ENCODE measurements at places on chromosomes 12 and 14. TPM values are rescaled to one million over a fixed set of nuclear protein-coding genes. Genes with fewer than 3 reads are reported as not detected.

The VDR gene
- total RNA-seq, result 124 TPM

The DBX2 gene
- total RNA-seq, result not detected

The C3AR1 gene
- total RNA-seq, result 1.8 TPM

The MUCL1 gene
- total RNA-seq, result not detected

The RPL36AL gene
- 198 TPM for total RNA-seq

The BDKRB2 gene
- 23.3 TPM for total RNA-seq

The PRIMA1 gene
- 1.2 TPM for total RNA-seq

The SIRT4 gene
- total RNA-seq, result 1.3 TPM

- H3K4me3 ChIP-seq, result no peak overlapping the region
- no peak for DNase-seq
These were observed 198.9 kb upstream of the SFSWAP start for GRCh38 chr12:131511803-131512561.

GRCh38 chr12:92784356-92784755, 81.6 kb downstream of the PLEKHG7 start:
- no peak overlapping the region for H3K4me3 ChIP-seq
- H3K27me3 ChIP-seq, result no peaks in the 10 kb centered on the region
- H3K4me1 ChIP-seq, result no peaks in the 10 kb centered on the region
- H3K27ac ChIP-seq, result peak overlapping the region; percentile 12

DNA sequence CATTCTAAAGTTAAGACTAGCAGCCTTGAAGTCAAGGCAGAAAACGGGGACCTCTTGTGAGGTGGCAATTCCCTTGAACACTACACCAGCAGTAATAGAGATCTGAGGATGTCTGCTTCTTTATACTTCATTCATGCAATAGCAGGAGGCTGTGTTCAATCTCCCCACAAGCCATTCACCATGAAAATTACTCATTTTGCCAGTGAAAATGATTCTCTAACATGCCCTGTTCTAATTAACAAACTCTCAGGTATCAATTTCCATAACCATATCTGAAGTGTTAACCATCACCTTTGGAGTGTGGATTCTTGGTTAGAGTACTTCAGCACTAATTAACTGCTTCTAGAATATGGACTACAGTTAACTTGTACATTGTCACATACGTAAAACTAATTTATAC, 3.4 kb upstream of the GLIPR1 start:
- no peak overlapping the region for H3K27ac ChIP-seq
- H3K36me3 ChIP-seq, result no peaks in the 10 kb centered on the region
- H3K4me1 ChIP-seq, result no peaks in the 10 kb centered on the region
- no peak overlapping the region for H3K4me3 ChIP-seq

GRCh38 chr12:100706033-100706432, 88.5 kb upstream of the ANO4 start:
- H3K36me3 ChIP-seq, result no peaks in the 10 kb centered on the region
- DNase-seq, result no peak
- no peak overlapping the region for H3K27ac ChIP-seq
- no peak overlapping the region for H3K4me3 ChIP-seq
- no peaks in the 10 kb centered on the region for H3K4me1 ChIP-seq

GRCh38 chr14:49961270-49962222, 68.7 kb downstream of the ARF6 start:
- H3K4me3 ChIP-seq, result no peak overlapping the region
- DNase-seq, result no peak
- H3K27me3 ChIP-seq, result no peaks in the 10 kb centered on the region

DNA sequence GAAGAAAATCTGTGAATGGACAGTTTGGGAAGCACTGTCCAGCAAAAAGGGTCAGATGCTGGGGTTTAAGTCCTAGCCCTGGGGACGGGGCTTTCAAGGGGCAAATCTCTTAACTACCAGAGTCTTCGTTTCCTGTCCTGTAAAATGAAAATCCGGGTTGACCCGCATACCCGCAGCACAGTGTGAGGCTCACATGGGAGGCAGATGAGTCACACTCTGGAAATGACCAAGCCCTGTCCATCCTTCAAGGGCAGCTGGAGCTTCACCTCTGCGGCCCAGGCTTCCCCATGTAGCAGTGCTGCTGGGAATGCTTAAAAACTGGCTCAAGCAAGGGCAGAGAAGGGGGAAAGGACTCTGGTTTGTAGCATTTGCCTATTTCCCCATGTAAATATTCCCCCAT, 19.0 kb downstream of the FAM181A start:
- no peak overlapping the region for H3K4me3 ChIP-seq
- no peaks in the 10 kb centered on the region for H3K36me3 ChIP-seq
- DNase-seq, result no peak
- H3K4me1 ChIP-seq, result no peaks in the 10 kb centered on the region
- H3K27ac ChIP-seq, result no peak overlapping the region

DNA sequence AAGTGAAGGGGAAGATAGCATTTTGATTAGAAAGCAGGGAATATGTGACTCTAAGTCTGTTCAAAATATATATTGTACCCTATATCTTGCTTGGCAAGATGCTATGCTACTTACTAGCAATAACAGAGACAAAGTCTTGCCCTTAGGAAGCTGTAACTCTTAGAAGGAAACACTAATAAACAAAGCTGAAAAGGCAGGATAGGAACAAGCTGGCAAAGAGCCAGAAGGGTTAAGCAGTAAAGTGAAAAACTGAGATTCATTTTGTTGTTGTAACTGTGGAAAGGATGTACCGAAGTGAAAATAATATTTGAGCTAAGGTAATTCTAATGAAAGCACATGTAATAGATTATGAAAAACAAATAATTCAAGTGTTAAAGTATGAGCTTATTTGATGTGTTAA, 527.1 kb upstream of the FLRT2 start:
- no peaks in the 10 kb centered on the region for H3K36me3 ChIP-seq
- no peak overlapping the region for H3K27ac ChIP-seq
- H3K4me3 ChIP-seq, result no peak overlapping the region
- no peaks in the 10 kb centered on the region for H3K4me1 ChIP-seq
- DNase-seq, result no peak
- H3K27me3 ChIP-seq, result no peaks in the 10 kb centered on the region

- no peak overlapping the region for H3K4me3 ChIP-seq
- H3K27me3 ChIP-seq, result no peaks in the 10 kb centered on the region
These were observed 16.8 kb downstream of the GALNT6 start for GRCh38 chr12:51374361-51374760.

GRCh38 chr14:85701763-85702162, 171.8 kb downstream of the FLRT2 start:
- no peak overlapping the region for H3K4me3 ChIP-seq
- no peaks in the 10 kb centered on the region for H3K36me3 ChIP-seq
- DNase-seq, result no peak
- no peaks in the 10 kb centered on the region for H3K4me1 ChIP-seq
- H3K27ac ChIP-seq, result no peak overlapping the region

GRCh38 chr14:74951443-74952179, 3.8 kb downstream of the PGF start:
- no peaks in the 10 kb centered on the region for H3K27me3 ChIP-seq
- no peak overlapping the region for H3K4me3 ChIP-seq
- peaks cover 12% of the 10 kb centered on the region for H3K4me1 ChIP-seq
- no peaks in the 10 kb centered on the region for H3K36me3 ChIP-seq
- DNase-seq, result no peak
- peak overlapping the region; percentile 25 for H3K27ac ChIP-seq

DNA sequence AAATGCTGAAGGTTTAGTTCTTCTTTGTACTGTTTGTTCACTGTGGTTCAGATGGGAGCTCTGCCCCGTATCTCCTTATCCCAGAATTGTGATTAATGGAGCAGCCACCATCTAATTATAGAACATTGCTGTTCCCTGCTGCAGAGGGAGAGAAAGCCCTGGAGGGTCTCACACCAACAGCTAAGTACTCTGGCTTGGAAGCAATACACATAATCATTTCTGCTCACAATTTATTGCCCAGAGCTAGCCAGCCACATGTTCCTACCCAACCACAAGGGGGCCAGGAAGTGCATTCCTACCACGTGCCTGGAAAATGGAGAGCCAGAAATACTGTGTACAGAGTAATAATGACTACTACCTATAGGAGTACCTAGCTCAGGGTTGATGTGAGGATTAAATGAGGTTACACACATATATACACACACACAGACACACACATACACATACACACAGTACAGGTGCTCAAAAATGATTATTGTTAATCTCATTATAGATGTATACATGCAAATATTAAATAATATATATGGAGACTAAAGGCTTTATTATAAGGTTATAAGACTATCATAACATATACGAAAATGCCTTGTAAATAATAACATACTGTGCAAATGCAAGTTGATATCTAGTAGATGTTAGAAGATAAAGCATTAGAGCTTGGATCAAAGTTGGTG, 22.3 kb downstream of the MSRB3 start:
- no peaks in the 10 kb centered on the region for H3K27me3 ChIP-seq
- no peak for DNase-seq
- H3K36me3 ChIP-seq, result no peaks in the 10 kb centered on the region
- H3K4me3 ChIP-seq, result no peak overlapping the region
- H3K27ac ChIP-seq, result no peak overlapping the region

GRCh38 chr14:90696720-90697119, 119.5 kb downstream of the TTC7B start:
- peaks cover 4% of the 10 kb centered on the region for H3K4me1 ChIP-seq
- H3K27ac ChIP-seq, result no peak overlapping the region
- H3K4me3 ChIP-seq, result no peak overlapping the region
- H3K36me3 ChIP-seq, result no peaks in the 10 kb centered on the region
- no peaks in the 10 kb centered on the region for H3K27me3 ChIP-seq
- no peak for DNase-seq

DNA sequence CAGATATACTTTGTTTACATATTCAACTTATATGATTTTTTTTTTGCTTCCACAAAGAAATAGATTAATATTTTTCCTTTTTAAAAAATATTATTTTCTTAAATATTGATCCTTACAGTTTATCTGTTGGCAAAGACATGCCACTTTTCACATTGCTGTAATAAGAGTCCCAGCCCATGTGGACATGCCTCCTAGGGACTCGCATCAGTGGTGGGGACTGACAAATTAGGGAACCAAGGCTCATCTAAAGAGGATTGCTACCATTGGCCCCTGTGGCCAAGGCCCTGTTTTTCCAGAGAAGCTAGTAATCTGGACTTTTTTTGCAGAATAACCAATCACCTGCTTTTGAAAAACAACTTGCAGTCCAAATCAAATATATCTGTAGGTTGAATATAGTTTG, 27.8 kb upstream of the BMAL2 start:
- no peak overlapping the region for H3K4me3 ChIP-seq
- DNase-seq, result no peak
- peaks cover 13% of the 10 kb centered on the region for H3K36me3 ChIP-seq

DNA sequence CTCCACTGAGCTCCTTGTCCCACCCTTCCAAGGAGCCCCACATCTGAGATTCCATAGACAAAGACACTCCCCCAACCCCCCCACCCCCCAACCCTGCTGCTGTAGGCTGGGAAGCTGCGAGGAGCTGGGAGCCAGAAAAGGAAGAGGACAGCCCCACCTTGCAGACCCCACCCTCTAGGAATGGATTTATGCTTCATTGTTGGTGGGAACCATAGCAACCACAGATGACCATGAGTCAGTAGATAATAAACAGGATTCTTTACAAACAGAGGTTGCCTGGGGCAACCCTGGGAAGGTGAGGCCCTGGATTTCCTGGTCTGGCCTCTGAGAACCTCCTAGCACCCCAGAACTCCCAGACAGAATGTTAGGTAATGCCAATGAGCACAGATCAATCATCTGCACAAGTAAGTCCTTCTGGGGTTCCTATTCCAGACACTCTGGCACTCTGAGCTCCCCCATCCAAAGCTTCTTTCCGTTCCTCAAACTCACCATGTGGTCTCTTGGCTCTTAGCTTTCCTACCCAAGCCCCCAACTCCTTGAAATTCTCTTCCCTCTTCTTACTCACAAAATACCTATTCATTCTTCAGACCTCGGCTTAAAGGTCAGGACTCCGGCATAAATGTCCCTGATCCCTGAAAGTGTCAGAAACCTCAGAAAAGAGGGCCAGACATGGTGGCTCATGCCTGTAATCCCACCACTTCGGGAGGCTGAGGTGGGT, 15.2 kb upstream of the PLEKHG6 start:
- H3K36me3 ChIP-seq, result no peaks in the 10 kb centered on the region
- peak overlapping the region; percentile 92 for H3K27ac ChIP-seq
- no peaks in the 10 kb centered on the region for H3K27me3 ChIP-seq
- H3K4me3 ChIP-seq, result no peak overlapping the region
- H3K4me1 ChIP-seq, result peaks cover 6% of the 10 kb centered on the region

- H3K27me3 ChIP-seq, result peaks cover 5% of the 10 kb centered on the region
- H3K27ac ChIP-seq, result no peak overlapping the region
- no peaks in the 10 kb centered on the region for H3K4me1 ChIP-seq
- no peak for DNase-seq
These were observed 192.2 kb upstream of the C14orf180 start for GRCh38 chr14:104387022-104388010.

- no peaks in the 10 kb centered on the region for H3K27me3 ChIP-seq
- H3K4me1 ChIP-seq, result no peaks in the 10 kb centered on the region
- H3K36me3 ChIP-seq, result no peaks in the 10 kb centered on the region
- H3K4me3 ChIP-seq, result no peak overlapping the region
- no peak for DNase-seq
- H3K27ac ChIP-seq, result no peak overlapping the region
These were observed 8.5 kb upstream of the KRT75 start for GRCh38 chr12:52442600-52443061.
